ENCODE measurements at places on chromosomes 7 and 10.

- DNase-seq, result no peak
Measured at GRCh38 chr7:118041251-118041878, 142.6 kb upstream of the LSM8 start.

GRCh38 chr10:48414778-48415177 lies 108.3 kb downstream of the MAPK8 start:
- DNase-seq, result no peak

GRCh38 chr7:41244246-41244645 lies 458.6 kb downstream of the INHBA start:
- DNase-seq, result no peak

- no peak for DNase-seq
Measured at GRCh38 chr7:125775317-125775716, 845.7 kb upstream of the POT1 start.

DNA sequence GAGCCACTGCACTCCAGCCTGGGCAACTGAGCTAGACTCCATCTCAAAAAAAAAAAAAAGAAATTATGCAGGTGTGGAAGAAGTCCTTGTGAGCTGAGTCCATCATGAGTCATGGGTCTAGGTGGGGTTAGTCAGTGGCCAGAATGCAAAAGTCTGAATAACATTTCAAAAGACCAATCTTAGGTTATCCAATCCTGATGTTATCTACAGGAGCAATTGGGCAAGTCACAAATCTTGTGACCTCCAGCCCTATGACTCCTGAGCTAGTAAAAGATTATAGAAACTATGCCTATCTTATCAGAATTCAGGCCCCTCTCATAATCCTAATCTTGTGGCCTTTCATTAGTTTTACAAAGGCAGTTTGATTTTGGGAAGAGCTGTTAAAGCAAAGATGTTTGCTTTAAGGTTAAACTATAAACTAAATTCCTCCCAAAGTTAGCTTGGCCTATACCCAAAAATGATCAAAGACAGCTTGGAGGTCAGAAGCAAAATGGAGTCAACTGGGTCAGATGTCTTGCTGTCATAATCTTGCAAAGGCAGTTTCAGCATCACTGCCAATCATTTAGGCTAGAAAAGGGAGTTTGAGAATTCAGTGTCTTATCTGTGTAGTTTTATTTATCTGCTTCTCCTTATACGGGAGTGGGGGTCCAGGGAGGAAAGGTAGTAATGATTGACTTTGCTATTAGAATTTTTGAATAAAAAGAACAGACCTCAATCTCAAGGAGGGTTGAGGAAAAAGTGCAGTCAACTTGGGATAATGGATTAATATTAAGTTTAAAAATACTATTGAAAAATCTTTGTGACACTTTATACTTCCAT lies 71.2 kb upstream of the TRIM24 start:
- no peak for DNase-seq

DNA sequence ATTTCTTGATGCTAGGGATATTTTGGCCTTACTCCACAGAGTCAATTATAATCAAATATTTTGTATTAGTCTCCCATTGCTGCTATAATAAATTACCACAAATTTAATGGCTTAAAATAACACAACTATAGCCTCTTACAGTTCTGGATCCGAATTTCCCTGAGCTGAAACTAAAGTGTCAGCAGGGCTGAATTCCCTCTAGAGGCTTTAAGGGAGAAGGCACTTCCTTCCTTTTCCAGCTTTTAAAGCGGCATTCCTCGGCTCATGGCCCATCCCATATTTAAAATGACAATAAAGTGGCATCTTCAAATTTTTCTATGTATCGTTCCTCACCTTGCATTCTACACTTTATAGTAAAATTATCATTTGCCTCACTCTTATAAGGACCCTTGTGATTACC lies 421.4 kb upstream of the ZWINT start:
- no peak for DNase-seq

DNA sequence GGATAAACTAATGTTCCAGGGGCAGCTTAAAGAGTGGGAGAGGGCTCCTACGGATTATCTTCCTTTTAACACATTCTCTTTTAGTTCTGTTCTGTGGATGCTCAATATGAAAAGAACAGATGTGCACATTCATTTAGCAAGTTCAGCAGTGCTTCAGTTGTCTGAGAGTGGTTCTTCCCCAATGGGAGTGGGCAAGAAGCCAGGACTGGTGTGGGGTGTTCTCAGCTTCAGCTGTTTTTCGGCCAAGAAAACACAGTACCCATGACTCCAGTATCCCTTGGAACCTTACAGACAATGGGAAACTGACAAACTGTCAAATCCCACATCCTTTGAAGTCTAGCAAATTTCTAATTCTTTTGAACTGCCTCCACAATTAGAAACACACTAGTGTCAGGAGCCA lies 71.5 kb upstream of the LRRC17 start:
- no peak for DNase-seq

GRCh38 chr10:116210588-116211346 lies 62.2 kb downstream of the GFRA1 start:
- no peak for DNase-seq

DNA sequence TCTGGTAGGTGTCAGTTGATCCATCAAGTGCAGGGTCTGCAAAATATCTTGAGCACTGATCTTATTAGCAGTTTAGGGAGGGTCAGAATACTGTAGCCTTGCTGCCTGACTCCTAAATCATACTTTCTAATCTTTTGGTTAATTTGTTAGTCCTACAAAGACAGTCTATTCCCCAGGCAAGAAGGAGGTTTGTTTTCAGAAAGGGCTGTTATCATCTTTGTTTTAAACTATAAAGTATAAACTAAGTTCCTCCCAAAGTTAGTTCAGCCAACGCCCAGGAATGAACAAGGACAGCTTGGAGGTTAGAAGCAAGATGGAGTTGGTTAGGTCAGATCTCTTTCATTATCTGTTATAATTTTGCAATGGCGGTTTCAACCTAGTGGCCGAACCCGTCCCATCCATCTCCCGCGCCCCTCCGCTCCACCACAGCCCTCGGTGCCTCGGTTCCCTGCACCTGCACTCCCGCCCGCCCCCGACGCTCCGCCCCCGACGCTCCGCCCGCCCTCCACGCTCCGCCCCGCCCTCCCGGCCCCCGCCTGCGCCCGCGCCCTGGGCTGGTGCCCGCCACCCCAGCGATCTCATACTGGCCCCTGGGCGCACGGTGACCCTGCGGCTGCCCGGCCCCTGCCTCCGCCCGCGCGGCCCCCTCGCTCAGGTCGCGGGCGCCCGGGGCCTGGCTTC lies at the start of gene ADCK2:
Gene ADCK2, plus strand, starts transcription at position 564 of the 681 bp plus-strand sequence. CDS start 386 bp downstream, outside the sequence.
- peak; percentile 59 for DNase-seq

Measured in activated CD4-positive, alpha-beta T cell treated with anti-CD3 and anti-CD28 coated beads for 4 hours (primary cell).